ENCODE measurements at places on chromosomes 1 and 21.
A peak's percentile ranks its signal among the peaks of the same experiment; 100 is the strongest.

GRCh38 chr1:39525366-39526165 is 34.1 kb downstream of the BMP8A start:
- DNase-seq: no peak

DNA sequence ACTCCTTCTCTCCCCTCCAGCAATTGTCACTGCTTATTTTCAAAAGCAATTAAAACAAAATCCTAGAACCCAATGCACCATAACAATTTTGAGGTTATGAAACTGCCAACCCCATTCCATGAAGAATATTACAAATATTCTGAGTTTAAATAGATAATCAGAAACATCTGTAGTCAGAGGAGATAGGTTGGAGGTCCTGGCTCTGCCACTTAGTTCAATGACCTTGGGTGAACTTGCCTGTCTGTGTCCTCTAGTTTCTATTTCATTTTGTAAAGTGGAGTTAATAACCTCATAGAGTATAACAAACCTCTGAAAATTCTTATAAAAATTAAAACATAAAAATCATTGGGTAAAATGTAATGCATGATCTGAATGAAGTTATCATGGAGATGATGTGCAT is 164.6 kb downstream of the KCTD3 start:
- no peak for DNase-seq

DNA sequence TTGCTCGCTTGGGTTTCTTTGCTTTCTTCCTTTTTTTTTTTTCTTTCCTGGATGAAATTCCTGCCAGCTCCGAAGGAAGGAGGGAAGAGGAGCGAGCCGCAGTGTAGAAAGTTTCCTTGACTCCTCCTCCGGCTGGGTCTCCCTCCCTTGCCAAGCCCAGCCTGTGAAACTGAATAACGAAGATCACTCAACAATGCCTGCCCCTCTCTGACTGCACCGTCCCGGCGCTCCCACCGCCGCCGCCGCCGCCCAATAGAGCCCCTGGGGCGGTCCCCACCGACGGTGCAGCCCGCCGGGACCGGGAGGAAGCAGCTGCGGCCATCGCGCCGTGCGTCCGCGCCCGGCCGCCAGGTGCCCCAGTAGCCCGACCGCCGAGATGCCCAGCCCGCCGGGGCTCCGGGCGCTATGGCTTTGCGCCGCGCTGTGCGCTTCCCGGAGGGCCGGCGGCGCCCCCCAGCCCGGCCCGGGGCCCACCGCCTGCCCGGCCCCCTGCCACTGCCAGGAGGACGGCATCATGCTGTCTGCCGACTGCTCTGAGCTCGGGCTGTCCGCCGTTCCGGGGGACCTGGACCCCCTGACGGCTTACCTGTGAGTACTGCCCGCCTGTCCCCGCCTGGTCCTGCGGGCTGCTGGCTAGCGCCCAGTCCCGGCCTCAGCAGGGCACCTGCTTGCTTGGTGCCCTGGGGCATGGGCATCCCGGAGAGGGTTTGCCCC is at the start of gene LGR6:
Gene LGR6 (plus strand): TSS at position 186 of the 714 bp plus-strand sequence. CDS start 191 bp downstream, at position 377.
- no peak for DNase-seq

- DNase-seq: no peak
Observed at GRCh38 chr1:207424570-207425131, 29.5 kb upstream of the CR2 start.

DNA sequence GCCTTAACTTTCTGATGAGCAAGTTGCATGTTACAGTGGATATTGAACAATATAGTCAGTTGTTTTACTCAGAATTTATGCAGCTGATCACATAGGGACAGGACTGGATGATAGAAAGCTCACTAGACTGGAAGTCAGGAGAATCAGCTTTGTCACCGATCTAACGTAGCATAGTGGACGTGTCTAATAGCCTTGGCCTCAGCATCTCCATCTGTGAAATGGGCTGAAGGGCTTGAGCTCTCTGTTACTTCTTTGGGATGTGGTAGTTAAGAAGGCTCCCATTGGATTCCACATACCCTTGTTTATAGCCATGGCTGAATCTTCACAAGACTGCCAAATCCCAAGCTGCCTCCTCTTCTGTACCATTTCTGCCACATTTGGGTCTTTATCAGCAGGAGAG is 190.6 kb downstream of the GRIK1 start:
- no peak for DNase-seq

- DNase-seq: no peak
Observed at GRCh38 chr1:221926441-221926840, 184.6 kb upstream of the DUSP10 start.

GRCh38 chr1:235888119-235888643 is 21.5 kb upstream of the LYST start:
- peak; percentile 77 for DNase-seq

- no peak for DNase-seq
Observed at GRCh38 chr1:194469282-194469681, 1282.9 kb upstream of the B3GALT2 start.

DNA sequence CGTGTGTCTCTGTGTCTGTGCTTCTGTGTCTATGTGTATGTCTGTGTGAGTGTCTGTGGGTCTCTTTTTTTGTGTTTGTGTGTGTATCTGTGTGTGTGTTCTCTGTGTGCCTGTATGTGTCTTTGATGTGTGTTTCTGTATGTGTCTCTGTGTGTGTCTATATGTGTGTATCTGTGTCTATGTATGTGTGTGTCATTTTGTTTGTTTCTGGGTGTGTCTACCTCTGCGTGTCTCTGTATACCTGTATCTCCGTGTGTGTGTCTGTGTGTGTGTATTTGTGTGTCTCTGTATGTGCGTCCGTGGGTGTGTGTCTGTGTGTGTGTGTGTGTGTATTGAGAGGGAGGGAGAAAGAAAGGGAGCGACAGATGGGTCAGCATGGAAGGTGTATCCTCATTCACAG is 106.3 kb upstream of the TRABD2B start:
- no peak for DNase-seq

DNA sequence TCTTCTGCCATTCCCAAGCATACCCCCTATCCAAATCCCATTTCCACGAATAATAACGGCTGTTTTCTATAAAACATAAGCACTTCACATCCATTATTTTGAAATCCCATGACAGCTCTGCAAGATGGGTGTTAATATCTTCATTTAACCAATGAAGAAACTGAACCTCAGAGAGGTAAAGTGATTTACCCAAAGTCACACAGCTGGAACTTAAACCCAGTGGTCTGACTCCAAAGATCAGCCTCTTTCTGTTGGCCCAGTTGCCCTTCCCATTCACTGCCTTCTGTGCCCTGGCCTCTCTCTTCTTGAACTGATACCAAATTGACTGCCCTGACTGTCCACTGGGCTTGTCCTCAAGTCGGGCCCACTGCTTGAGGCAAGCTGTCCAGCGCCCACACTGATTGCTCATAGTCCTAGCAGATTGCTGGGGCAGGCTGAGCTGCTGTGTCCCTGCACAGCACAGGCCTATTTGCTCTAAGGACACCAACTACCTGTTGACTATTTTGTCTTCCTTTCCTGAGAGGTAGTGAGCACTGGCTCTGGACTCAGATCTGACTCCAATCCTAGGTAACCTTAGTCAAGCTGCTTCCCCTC is 19.3 kb downstream of the TAL1 start:
- no peak for DNase-seq

DNA sequence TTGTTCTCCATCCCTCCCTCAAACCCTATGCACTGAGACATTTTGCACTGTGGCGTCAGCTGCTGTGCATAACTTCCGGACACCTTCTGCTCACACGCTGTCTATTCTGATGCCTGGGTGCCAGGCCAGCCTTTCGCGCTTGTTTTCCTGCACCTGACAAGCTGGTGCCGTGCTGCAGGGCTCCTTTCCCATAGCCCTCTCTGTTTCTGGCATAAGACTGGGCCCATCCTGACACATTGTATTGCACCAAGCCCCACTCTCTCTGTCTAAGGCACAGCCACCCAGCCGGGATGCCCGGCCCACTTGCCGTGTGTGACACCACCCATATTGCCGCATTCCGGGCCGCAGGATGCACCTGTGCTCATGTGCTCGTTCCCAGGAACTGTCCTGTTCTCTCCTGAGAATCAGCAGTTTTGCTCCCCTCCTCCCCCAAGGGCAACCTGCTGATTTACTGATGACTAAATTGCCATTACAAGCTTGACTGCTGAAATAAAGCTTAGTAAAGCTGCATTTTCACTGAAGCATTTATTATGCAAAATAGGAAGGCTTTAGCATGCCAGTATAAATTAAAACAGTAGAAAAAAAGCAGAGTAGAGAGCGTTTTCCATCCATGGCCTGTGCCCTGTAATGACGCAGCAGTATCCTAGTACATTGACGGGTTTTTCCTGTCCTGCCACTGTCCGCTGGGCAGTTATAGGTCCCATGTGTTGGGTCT is 88.0 kb downstream of the CD247 start:
- no peak for DNase-seq

DNA sequence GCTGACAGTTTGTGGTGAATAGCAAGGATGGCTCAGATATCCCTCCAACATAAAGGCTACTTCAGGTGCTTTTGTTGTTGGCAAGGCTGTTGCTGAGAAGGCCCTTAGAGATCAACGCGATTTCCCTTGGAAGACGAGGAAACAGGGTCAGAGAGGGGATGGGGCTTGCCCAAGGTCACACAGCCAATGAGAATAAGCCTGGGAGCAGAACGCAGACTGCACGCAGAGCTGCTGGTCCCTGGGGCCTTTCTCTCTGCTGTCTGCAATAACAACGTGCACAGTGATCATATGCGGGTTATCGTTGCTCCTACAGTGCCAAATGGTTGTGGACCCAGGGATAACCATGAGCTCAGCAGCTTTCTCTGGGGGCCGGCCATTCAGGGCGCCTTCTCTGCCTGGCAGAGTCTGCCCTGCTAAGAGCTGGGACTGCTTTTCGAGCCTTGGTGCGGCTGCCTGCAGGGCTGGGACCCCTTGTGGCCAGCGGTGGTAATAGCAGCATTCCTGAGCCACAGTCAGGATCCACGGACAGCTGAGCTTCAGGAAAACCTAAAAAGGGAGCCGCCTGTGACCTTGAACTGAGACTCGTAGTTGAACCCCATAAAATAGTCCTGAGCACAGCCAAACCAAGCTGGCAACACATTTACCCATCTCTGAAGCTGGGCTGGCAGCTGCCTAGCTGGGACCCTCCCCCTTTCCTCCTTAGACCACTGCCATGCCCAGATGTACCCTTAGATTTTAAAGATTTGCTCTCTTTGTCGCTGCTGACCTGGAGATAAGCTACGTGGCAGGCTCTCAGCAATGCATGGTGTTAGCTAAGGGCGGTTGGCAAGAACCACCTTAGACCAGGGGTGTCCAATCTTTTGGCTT is 39.8 kb downstream of the HTR6 start:
- DNase-seq: peak; percentile 66

- DNase-seq: no peak
Observed at GRCh38 chr1:227893300-227893948, 54.3 kb downstream of the WNT9A start.

DNA sequence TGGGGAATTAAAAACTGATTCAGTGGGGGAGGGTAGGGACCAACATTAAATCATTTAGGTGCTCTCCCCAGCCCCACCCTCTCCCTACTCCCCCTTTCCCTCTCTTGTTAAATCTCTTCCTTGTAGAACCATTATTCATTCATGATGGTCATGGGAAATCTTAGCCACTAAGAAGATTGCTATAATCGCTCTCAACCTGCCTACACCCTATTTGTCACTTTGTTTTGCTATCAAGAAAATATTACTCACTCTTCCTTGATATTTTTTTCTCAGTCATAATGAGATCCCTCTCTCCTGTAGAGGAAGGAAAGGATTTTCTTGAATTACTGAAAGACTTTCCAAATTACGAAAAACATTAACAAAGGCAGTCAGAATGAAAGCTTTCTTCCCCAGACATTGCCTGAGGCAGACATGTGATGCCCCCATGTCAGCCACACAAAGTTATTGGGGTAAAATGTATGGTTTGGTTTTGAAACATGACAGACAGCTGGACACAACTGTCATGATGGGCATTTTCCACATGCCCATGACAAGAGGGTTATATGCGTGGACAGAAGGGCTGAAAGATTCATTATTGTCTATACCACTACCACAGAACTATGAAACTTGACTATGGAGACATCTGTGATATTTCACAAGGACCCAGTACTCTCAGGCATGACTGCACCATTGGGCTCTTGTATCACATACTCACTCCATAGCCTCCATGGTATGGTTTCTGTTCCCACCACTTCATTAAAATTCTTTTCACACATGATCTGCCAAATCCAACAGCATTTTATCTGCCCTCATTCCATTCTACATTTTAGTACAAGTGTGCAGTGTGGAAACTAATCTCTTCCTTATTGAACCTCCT is 420.1 kb downstream of the DISC1 start:
- no peak for DNase-seq

- no peak for DNase-seq
Observed at GRCh38 chr1:78298349-78298748, 192.4 kb upstream of the PTGFR start.

DNA sequence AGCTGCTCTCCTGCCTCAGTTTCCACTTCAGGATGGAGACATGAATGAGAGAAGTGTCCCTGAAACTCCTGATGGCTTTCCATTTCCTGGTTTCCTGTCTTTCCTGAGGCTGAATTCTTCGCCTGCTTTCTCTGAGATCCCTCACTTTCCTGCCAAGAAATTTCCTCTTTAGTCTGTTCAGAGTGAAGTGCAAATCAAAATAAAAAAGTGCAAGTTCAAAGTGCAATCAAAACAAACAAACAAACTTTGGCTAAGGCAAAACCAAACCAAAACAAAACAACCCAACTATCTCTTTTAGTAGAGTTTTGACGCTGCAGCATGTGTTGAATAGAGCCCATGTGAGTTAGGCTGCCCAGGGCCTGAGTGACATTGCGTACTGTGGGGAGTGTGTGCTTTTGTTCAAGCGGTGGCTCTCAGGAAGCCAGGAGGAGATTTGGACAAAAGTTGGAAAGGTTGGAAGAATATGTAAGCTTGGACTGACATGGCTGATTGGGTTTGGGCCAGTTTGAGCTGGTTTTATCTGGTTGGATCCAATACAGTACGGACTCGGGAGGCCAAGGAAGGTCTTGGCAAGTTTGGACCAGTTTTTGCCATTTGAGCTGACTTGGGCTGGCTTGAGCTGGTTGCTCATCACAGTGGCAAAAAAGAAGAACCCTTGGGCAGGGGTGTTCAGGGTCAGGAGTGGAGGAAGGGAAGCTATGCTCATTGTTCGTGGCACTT is 61.1 kb upstream of the TINAGL1 start:
- no peak for DNase-seq

DNA sequence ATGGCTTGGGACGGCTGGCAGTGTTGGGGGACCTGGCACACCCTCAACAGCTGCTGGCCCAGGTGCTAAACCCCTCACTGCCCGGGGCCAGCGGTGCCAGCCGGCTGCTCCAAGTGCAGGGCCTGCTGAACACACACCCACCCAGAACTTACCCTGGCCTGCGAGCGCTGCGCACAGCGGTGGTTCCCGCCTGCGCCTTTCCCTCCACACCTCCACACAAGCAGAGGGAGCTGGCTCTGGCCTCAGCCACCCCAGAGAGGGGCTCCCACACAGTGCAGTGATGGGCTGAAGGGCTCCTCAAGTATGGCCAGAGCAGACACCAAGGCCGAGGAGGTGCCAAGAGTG is 67.9 kb downstream of the FMO4 start:
- no peak for DNase-seq

DNA sequence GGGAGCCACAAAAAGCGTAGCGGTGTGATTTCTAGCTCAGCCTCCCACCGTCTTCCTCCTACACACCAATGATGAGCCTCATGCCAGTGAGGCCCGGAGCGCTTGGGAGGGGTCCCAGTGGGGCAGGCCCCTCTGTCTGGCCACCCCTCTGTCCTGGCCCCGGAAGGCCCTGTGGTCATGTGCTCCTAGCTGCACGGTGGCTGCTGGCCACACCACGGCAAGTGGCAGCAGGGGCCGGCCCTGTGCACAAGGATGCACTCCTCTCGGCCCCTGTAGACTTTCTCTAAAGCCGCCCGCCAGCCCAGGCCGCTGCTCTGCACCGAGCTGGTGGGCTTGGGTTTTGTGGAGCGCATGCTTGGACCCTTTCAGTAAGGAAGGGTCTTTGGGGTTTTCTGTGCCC is 53.6 kb downstream of the KCNAB2 start:
- DNase-seq: no peak

- DNase-seq: no peak
Observed at GRCh38 chr1:92929461-92929860, 31.8 kb downstream of the DIPK1A start.
